ENCODE measurements at places on chromosomes 1 and 21.

DNA sequence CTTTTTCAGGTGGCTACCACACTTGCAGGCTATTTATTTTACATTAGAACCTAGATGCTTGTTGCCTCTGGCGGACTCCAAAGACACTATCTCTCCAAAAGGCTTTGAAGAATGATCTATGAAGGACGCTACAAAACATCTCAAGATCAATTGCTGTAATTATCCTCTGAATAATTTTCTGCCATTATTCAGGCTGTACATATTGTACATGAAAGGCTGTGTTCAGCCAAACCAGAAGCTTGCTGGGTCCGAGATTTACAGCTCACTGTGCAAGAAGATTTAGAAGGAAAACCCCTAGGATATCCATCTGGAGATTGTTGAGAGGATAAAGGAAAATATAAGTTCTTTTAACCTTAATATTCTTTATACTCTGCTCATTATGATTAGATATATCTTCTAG, 523.6 kb upstream of the PLXNA2 start:
- no peak for DNase-seq

GRCh38 chr1:189550498-189550897, 927.2 kb downstream of the BRINP3 start:
- DNase-seq: no peak

DNA sequence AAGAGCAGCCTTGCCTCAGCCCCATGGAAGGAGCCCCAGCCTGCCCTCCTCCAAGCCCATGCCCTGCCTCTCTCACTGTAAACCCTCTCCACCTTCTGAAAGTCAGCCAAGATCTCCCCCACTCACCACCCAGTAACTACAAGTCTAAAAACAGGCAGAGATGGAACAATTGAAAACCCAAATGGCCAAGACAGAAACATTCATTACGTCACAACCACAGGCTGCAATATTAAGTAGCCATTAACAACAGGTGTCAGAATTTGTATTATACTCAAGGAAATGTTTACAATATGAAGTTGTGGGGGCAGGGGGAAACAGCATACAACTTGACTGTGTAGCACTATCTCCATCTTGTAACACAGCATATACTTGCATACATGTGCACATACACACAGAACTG, 2.4 kb downstream of the IRF6 start:
- no peak for DNase-seq

DNA sequence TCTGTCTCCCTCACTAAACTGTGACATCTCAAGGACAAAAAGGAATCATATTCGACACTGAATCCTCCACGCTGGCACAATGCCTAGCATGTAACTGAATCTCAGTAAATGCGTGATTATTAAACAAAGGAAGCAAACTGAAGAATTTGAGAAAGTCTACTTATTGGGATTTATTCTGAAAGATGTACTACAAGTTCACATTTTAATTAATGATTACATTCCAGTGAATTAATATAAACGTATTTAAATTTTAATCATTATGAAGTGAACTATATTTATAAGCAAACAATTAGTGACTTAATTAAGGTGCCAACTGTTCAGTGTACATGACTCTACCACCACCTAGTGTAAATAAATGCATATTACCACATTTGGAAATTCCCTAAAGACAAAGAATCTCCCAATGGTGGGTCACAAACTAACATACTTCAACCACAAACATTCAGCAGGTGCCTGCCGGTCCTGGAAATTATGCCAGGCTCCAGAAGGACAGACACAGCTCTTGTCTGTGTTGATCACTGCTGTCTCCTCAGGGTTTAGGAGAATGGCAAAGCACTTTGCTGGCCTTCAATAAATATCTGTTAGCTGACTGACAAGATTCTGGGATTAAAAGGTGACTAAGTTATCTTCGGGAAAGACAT, 56.3 kb downstream of the SMYD3 start:
- peak; percentile 25 for DNase-seq

- DNase-seq: no peak
These were observed 57.9 kb downstream of the ZNF678 start for GRCh38 chr1:227621211-227621610.

- no peak for DNase-seq
These were observed 37.4 kb downstream of the LRRC52 start for GRCh38 chr1:165580931-165581871.

DNA sequence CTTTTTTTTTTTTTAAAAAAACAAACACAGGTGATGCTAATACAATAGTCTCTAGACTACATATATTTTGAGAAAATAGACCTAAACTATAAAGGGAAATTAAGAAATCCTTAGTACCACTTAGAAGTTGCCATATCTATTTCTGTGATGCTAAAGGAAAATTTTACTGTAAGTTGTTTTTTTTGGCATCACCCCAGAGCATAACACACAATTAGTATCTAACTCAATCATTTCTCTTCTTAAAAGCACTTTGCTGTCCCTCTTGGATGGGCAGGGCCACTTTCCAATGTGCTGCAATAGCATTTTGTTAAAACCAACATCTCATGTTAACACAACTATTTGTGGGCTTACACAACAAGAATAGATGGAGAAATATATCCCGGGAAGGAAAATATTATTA, 91.9 kb downstream of the GABPA start:
- no peak for DNase-seq

- no peak for DNase-seq
These were observed 82.4 kb downstream of the WLS start for GRCh38 chr1:68149907-68150306.
